Colonic mucosa (tissue), 4 donors: ENCODE measurements at places on chromosomes 12 and 14. TPM values are rescaled to one million over a fixed set of nuclear protein-coding genes. Genes with fewer than 3 reads are reported as not detected.

The TMEM121 gene
- 0.82 TPM for total RNA-seq

The NGB gene
- total RNA-seq = not detected

- DNase-seq = no peak
Observed at GRCh38 chr14:96821501-96821900, 24.3 kb downstream of the VRK1 start.

DNA sequence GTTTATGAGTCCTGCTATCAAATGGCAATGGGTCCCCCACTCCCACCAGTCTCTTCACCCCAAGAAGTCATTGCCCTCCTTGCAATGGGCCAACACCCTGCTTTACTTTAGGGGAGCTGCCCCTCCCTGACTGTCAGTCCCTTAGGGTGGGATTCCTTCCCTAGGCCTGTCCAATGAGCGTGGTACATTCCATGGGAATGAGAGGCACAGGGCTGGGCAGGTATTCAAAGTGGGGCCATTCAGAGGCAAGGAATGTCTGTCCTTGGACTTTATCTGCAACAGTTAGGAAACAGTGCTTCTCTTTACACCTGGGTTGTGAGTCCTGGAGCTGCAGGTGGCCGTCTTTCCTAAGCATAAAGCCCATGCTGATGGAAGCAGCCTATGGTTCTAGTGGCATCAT is 40.8 kb downstream of the TMEM132C start:
- DNase-seq = no peak

The OASL gene
- 7.0 TPM for total RNA-seq

The CTSG gene
- total RNA-seq = 5.4 TPM

The OR10AD1 gene
- total RNA-seq = not detected

The PMCH gene
- not detected for total RNA-seq

- no peak for DNase-seq
Observed at GRCh38 chr12:97595936-97596335, 133.3 kb downstream of the RMST start.

The AICDA gene
- total RNA-seq = not detected

DNA sequence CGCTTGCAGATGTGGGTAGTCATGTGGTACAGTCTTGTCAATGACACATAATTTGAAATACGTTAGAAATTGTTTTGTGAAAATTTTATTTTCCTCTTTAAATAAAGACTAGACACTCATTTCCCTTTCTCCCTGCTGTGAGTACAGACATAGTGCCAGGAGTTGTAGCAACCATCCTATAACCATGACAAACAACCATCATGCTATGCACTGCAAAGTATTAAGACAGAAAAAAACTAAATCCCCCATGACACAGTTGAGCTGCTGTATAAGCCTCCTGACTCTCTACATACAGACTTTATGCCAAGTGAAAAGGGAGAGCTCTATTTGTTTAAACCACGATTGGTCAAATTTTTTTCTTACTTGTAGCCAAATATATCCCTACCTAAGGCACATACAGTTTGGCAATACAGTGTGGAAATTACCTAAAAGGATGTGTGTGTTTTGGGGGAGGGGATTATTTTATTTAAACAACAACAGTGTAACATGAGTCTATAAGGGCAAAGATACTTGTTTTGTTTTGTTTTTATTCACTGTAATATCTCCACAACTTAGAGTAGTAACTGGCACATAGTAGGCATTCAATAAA is 45.0 kb upstream of the KRR1 start:
- no peak for DNase-seq

DNA sequence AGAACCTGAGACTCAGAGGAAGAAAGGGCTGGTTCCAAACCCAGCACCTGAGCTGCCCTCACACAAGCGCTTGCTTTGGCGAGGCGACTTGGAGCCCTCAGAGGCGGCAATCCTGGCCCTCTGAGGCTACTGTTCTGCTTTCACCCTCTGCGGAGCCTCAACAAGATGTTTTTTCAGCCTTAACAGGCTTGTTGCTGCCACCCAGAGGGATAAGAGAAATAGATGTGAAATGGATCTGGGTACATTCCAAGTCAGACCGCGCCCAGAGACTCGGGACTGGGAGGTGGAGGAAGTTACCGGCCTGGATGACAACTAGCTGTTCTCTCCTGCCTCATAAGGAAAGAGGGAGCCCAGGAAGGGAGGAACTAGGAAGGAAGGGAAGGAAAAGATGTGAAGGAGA is 89.6 kb downstream of the TTC7B start:
- peak; percentile 80 for DNase-seq

DNA sequence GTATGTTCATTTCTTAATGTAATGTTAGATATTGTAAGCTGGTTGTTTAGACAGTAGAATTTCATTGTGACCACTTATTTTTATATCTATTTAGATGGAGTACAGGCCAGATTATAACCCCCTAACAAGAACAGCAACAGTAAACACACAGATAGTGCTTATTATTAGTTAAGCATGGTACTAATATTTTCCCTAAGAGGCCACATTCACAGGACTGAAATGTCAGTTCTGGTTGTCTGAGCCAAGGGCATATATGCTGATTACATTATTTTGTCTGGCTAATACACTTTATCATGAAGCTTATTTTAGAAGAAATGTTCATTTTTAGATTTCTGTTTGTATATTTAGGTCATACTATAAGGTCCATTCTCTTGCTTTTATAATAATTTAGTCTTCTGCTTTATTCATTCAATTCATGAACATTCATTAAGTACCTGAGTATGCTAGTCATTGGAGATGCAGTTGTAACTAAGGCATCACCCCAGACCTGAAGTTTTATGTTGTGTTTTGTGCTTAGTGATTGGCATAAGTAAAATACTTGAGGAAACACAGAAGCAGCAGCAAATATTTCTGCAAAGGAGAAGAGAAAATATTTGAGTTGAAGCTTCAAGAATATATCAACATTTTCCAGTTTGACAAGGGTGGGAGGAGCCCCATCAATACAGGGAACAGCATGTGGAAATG is 413.7 kb downstream of the RAD51B start:
- DNase-seq = no peak

The DHRS2 gene
- total RNA-seq = 2.1 TPM

- DNase-seq = peak; percentile 41
Observed at GRCh38 chr12:71439613-71440344, at the start of gene LGR5. Gene LGR5, plus strand, starts transcription at chr12:71439798. Its CDS starts 283 bp downstream, at chr12:71440081.

The PRR4 gene
- total RNA-seq = 0.72 TPM

The TCL1B gene
- not detected for total RNA-seq

The SOX5 gene
- 1.6 TPM for total RNA-seq

DNA sequence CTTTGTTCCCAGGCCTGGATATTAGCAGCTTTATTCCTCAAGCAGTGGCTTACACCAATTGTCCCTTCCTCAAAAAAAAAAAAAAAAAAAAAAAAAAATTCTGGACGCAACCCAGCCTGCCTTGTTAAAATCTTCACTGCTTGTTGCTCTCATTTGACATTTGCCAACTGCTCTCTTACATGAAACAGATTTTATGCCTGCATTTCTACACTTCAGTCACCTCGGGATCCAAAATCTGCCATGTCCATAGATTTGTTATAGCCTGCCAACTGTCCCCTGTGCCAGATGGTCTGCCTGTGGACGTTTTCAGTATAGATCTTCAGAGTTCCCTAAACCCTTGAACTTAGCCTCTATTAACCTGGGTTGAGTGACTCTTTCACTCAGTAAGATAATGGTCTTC is 651.5 kb downstream of the FSCB start:
- no peak for DNase-seq

The CLBA1 gene
- total RNA-seq = 3.8 TPM

DNA sequence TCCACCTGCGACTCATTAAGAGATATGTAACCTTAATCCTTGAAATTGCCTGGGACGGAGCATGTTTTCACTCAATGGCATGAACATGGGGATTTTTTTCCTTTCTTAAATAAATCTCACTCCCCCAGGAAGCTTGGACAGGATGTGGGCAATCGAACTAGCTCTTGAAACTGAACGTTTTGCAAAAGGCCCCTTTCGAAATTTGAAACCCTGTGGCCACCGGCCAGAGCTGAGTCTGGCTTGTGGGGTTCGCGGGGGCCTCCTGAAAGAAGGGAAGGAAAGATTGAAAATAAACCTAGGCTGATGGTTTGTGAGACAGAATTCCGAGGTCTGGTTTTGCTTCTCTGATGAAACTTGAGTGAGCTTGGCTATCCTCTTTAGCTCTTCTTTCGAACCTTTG is 101.4 kb upstream of the RTL1 start:
- DNase-seq = no peak

DNA sequence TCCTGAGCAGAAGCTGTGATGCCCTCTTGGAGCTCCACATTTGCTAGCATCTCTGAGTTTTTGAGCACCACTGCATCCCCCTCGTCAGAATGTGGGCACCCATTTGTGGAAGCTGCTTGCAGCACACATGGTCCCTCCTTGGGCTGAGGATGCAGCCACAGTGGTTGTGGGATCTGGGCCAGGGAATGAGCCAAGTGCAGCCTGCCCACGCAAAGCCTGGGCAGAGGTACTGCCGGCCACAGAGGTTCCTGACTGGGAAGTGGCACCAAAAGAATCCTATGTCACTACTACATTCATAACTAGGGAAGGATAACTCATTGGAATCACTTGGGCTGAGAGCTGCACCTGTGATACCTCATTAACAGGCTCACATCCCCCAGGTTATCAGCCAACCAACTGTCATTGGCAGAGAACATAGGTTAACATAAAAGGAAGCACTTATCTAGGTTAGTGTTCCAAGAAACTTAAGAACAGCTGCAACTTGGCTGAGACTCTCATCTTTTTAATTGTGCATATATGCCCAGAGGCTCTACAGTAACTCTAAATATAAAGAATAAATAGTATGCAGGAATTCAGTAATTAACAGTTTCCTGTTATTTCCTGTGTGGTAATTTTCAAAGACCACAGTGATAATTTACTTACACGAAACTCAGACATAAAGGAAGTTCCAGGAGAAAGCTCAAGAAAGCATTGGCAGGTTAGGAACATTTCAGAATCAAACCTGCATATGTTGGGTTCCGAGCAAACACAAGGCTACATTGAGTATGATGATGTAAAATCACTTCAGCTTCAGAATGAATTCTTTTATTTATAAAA is 145.3 kb downstream of the BCAT1 start:
- DNase-seq = no peak

DNA sequence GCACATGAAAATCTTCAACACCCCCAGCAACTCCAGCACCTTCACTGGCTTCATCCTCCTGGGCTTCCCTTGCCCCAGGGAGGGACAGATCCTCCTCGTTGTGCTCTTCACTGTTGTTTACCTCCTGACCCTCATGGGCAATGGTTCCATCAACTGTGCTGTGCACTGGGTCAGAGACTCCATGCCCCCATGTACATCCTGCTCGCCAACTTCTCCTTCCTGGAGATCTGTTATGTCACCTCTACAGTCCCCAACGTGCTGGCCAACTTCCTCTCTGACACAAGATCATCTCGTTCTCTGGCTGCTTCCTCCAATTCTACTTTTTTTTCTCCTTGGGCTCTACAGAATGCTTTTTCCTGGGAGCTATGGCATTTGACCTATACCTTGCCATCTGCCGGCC is 11.5 kb upstream of the OR11G2 start:
- no peak for DNase-seq

The MANSC1 gene
- 66.0 TPM for total RNA-seq

DNA sequence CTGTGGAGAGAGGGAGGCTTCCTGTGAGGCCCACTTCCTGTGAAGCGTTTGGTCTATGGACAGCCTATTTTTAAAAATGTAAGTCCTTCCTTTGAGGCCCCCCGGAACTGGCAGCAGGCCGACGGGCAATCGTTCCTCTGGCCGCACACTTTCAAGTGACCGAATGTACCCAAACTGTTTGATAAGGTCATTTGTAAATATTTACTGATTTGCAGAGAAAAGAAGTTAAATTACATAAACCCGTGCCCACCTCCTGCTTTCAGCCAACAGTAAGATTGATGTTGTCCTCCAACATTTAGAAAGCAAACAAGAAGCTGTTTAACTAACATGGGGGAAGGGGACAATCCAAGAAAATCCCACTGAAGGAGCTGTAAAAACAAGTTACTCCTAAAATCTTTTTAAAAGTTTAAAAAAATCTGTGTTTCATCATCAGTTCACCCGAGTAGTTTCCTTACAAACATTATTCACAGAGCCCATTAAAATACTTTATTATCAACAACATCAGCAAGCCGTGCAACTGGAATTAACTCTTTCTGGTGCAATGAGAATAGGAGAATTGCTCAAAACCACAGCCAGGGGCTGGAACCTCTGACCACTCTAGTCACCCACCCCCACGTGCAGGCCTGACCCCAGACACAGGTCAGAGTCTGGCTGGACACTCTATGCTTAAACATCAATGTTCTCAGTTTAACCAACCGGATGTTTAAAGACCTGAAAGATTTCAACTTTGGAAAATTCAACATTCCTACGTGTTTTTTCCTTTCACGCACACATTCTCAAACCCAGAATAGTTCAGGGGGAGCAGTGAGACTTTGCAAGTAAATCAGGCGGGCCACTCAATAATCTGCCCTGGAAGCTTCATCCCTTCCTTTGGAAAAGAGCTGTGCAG is 65.3 kb downstream of the FOXN3 start:
- peak; percentile 17 for DNase-seq

- no peak for DNase-seq
Observed at GRCh38 chr14:67680121-67680602, 5.7 kb upstream of the VTI1B start.

The TMEM52B gene
- not detected for total RNA-seq

The SOAT2 gene
- total RNA-seq = not detected

- no peak for DNase-seq
Observed at GRCh38 chr12:115037830-115038229, 353.9 kb upstream of the TBX3 start.

The TOMM20L gene
- not detected for total RNA-seq

DNA sequence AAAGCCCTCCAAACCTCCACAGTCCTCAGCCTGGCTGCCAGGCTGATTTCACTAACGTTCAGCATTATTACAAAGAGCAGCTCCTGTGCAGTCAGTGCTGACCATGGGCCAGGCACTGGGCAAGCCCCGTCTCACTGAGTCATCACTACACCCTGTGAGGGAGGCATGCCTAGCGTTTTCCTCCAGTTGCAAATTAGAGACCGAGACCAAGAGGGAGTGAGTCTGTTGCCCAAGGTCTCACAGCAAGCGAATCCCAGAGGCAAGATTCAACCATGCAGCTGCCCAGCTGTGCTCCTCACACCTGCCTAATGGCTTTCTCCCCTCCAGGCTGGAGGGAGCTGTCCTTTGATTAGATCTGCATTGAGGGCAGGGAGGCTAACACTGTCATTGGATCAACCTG is 229.3 kb upstream of the LHX5 start:
- no peak for DNase-seq

The SERPINA4 gene
- not detected for total RNA-seq

- DNase-seq = no peak
Observed at GRCh38 chr12:95859344-95859816, 628 bp downstream of the SNRPF start.
